ENCODE measurements at places on chromosomes 12 and 14.
A peak's percentile ranks its signal among the peaks of the same experiment; 100 is the strongest.

- peak; percentile 74 for DNase-seq
Observed at GRCh38 chr12:48988030-48988649, 10.0 kb downstream of the WNT1 start.

DNA sequence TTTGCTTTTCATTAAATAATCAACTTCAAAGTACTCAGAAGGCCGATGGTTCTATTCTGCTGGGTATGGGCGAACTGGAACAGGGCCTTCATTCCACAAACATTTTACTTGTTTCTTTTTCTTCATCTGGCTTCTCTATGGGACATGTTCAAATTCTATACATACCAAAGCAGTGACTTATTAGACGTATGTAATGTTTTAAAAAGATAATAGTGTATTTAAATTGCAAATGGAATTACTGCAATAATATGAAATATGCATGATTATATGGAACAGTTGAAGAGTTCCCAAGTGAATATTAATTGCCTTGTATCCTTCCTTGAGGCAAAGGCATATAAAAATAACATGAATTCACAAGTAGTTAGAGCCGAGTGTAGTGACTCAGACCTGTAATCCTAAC is 75.5 kb downstream of the FAR2 start:
- DNase-seq: no peak

DNA sequence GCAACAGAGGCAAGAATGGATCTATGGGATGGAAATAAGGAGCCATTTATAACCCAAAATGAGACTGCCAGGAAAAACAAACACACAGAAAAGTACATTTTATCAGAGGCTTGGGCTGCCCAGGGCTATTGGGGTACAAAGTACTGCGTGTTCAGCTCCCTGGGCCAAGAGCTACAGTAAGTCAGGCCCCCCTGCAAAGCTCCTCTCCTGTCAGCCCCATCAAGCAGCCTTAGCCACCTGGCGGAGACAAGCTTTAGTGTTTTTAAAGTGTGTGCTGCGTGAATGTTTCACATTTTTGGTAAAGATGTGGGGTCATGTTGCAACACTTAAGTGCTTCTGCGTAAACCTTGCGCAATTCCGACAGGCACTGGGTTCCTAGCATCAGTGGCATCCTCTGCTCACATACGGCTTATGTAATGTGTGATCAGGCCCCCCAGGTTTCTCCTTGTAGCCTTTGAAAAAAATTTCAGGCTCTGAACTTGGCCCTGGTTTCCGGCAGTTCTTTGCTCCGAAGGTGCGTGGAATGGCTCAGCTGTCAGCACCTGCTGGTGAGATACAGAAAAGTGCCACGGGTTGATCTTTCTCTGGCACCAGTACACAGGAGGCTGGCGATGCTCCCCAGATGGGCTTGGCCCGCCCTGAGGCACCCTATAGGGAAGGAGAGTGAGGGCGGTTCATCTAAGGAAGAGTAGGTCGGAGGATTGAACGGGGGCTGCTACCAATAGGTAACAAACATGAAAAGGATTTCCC is 198.7 kb upstream of the EEA1 start:
- DNase-seq: peak; percentile 66

GRCh38 chr12:10140001-10140400 is 10.0 kb upstream of the CLEC7A start:
- DNase-seq: peak; percentile 60

GRCh38 chr12:89966495-89967240 is 258.0 kb upstream of the ATP2B1 start:
- no peak for DNase-seq

DNA sequence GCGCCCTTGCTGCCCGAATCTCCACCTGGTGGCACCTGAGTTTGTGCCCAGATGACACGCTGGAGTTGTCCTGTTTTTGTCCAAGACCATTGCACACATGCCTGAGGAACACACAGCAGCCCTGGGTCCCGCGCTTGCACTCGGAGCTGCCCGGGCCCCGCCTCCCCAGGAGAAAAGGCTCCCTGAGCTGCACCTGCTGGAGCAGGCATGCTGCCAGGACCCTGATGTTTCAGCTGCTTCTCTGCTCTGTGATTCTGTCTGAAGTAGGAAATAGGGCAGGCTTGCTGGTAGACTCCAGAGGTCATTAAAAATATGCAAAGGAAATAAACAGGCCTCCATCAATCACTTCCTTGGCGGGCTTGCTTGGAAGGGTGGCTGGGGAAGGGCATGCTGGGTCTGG is 271.6 kb downstream of the CACNA1C start:
- DNase-seq: peak; percentile 67

DNA sequence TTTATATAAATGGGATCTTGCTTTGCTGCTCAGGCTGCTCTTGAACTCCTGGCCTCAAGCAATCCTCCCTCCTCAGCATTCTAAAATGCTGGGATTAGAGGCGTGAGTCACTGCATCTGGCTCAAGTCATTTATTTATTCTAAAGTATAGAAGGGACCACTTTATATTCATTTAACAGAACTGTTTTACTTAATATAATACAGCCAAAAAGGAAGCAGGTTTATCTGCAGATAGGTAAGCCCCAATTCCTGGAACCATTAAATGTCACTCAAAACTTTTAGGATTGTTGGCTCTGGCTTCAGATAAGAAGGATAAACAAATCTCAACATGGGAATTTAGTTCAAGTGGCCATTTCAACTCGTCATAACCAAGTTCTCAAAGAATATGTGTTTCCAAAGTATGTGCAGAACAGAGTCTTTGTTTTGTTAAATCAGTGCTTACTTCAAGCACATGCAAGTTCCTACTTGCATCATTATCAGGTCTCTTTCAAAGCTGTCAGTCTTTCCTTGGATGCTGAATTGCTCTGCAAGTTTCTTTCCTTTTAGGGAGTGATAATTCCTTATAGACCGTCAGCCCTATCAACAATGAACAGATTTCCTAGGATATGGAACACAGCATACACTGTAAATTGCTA is 60.4 kb downstream of the KITLG start:
- no peak for DNase-seq

DNA sequence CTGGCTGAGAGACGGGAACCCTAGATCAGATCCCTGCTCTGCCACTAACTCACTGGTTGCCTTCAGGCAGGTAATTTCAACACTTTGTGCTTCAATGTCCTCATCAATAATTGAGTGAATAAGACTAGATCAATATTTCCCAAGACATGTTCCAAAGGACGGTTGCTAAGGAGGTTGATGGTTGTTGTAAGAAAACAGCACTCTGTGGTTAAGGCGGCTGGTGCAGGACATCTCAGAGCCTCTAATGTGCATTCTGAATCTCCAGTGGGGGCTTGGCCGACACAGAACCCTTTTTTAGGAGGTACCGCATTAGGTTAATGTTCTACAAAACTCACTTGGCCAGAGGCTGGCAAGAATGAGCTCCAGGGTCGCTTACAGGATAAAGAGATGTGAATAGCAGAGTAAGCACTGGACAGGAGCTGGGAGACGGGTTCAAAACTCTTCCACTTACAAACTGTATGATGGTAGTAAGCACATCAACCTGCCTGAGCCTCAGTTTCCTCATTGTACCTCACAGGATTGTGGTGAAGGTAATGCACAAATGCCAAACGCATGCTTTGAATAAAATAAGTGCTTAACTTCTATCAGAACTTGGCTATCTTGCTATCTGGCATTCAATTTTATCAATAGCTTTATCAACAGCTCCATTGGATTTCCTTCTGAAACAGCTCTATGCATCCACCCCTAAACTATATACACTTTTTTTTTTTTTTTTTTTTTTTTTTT is 136.9 kb upstream of the PARP11 start:
- no peak for DNase-seq

DNA sequence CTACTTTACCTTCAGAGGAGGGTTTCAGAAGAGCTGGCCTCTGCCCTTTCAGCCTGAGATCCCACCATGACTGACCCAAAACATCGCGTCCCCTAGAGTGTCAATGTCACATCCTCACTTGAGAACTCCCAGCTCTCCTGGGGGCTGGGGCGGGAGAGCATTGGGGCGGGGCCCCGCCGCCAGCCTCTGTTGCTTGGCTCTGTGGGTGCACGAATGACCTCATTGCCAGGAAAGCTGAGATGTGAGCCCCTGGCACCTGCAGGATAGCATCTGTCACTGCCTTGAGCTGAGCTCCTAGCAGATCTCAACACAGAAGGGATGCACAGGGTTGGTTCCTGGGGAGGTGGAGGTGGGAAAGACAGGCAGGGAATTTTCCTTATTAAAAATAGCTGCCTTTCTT is 20.6 kb upstream of the MYL2 start:
- DNase-seq: no peak

- DNase-seq: no peak
Observed at GRCh38 chr12:120739031-120739762, 13.6 kb downstream of the ACADS start.

DNA sequence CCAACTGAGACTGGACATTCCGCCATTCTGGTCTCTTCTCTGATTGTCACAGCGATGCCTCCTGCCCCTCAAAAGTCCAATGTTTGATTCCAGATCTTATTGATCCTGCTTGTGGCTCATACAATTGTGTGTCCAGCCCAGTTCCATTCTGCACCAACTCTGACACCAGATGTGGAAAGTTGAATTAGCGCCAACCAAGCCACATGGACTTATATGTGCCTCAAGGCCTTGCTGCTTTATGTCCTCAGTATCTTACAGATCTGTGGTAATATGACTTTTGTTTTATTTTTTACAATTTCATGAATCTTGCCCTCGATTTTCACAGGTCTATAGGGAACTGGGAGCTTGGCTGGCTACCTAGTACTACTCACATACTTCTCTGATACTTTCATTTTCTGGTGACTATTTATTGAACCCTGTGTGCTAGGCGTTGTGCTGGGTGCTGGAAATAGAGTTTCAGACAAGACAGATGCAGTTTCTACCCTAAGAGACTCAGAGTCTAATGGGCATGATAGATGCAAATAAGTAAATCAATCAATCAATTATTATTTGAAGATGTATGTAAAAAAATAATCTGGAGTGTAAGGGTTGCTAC is 472.0 kb downstream of the TMTC2 start:
- no peak for DNase-seq

- no peak for DNase-seq
Observed at GRCh38 chr14:99800781-99801180, 7.6 kb downstream of the EML1 start.

DNA sequence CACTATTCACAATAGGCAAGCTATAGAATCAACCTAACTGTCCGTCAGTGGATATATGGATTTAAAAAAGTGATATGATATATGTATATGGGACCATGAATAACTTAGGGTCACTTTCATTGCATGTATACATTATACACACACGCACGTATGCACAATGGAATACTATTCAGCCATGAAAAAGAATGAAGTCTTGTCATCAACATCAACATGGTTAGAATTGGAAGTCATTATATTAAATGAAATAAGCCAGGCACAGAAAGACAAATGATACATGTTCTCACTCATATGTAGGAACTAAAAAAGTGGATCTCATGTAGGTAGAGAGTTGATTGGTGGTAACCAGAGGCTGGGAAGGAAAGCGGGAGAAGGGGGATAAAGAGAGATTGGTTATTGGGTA is 234.3 kb downstream of the VRK1 start:
- DNase-seq: no peak

DNA sequence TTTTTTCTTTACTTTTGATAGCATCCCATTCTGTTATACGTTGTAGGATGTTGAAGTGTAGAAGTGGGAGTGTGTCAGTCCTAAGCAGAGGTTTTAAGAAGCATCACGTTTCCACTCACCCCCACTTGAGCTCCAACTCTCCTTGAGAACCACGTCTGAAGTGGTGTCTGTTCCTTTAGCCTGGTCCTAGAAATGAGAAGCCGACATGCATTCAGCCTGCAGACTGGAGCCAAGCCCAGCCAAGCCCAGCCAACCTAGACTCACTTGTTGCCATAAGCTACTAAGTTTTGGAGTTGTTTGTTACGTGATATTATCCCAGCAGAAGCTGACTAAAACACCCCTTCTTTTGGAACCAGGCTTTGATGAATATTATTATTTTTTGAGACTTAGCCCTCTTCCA is 4.4 kb upstream of the ELK3 start:
- DNase-seq: no peak

DNA sequence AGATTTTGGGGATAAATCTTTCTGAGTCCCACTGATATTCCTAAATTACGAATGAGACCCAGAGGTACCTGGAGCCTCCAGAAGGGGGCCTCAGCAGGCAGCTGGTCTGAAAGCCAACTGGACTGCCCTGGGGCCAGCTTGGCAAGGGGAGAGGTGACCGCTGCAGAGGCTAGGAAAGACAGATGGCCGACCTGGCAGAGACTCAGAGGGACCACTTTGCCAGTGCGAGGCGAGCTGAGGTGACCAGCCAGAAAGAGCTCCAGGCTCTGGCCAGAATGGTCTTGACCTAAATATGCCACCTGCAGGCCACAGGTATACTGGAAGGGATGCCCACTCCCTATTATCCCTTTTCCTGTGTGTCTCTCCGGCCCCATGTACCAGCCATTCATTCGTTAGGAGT is 256.8 kb upstream of the GARIN6 start:
- no peak for DNase-seq

All from femur (tissue), 1 donor.